CD4-positive, alpha-beta T cell treated with Interleukin-4 for 1 hour (primary cell): ENCODE measurements at places on chromosomes 11 and 22.

DNA sequence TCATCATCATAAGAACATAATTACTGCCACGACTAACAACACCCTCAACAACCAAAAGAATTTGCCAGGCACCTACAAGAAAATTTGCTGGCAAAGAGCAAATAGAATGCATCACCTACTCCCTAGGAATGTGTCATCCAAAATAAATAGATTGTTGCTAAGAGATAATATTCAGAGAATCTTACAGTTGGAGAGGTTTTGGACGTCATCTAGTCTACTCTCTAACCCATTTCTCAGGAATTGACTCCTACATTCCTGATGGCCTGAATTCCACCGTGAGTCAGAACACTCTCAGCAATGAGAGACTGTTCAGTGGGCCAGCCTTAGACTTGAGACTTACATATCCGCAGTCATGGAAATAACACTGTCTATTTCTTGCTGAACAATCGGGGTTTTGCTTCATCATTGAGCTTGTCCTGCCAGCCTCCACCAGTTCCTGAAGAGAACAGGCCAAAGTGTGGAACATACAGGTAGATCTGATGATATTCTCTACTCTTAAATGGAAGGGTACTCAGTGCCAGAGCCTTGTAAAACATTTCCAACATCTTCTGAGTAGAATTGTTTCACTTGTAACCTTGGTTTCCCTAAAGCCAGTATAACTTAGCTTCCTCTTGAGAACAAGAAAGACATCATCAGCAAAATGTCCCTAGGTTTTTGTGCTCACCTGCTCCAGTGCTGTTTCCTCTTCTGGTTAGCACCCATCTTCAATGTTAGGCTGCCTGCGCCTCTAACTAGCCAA, 8.3 kb downstream of the KIRREL3 start:
- DNase-seq: no peak

DNA sequence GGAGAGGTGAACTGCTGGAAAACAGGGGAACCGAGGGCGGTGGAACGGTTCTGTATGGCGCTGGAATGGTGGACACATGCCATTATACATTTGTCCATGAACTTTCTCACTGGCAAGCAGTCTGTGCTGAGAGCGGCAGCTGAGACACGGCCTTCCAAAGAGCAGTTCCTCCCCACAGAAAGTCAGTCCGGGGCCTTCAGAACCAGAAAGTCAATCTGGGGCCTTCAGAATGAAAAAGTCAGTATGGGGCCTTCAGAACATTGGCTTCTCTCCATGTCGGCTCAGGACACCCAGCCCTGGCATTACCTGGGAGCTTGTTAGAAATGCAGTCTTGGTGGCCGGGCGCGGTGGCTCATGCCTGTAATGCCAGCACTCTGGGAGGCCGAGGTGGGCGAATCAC, 8.8 kb downstream of the TXN2 start:
- no peak for DNase-seq

DNA sequence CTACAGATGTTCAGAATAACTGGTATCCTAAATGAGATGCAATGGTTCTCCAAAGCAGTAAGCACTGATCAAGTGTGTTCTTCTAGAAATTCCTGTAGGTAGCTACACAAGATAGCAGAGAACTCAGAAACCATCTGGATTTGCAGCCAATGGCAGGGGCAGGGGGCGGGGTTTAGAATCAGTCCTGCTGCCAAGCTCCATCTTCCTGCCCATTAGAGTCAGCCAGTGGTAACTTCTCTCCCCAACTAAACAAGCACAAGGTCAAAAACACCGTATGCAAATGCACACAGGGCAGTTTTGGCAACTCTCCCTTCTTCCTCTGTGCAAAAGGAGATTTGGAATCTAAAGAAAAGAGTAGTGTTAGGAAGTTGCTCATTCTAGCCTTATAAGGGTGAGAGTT, 237.5 kb upstream of the CCDC90B start:
- DNase-seq: no peak

DNA sequence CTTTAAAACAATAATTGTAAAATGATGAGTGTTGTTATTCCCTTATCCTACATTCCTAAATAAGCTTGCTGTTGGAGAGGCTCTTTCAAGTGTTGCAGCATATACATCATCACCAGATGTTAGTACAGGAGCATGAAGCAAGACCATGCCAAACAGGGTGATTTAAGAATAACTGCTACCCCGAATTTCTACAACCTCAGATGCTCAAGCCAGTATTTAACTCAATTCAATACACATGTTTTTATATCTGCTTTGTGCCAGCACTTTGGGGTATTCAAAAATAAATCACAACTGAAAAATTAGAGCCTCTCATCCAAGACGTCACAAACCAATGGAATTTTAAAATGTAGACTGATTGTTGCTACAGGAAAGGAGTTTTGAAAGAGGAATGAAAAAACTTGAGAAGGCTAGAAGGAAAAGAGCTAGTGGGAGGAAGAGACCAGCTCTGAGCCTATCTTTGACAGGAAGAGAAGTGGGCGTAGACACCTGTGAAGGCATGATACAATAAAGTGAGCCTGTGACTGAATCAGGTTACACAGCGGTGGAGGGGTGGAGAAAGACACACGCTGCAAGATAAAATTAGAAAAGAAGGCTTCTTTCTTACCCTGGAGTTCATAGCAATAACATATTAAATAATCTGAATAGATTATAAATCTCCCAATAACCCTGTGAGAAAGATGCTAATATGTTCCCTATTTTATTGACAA, 95.8 kb downstream of the DLG2 start:
- DNase-seq: no peak

DNA sequence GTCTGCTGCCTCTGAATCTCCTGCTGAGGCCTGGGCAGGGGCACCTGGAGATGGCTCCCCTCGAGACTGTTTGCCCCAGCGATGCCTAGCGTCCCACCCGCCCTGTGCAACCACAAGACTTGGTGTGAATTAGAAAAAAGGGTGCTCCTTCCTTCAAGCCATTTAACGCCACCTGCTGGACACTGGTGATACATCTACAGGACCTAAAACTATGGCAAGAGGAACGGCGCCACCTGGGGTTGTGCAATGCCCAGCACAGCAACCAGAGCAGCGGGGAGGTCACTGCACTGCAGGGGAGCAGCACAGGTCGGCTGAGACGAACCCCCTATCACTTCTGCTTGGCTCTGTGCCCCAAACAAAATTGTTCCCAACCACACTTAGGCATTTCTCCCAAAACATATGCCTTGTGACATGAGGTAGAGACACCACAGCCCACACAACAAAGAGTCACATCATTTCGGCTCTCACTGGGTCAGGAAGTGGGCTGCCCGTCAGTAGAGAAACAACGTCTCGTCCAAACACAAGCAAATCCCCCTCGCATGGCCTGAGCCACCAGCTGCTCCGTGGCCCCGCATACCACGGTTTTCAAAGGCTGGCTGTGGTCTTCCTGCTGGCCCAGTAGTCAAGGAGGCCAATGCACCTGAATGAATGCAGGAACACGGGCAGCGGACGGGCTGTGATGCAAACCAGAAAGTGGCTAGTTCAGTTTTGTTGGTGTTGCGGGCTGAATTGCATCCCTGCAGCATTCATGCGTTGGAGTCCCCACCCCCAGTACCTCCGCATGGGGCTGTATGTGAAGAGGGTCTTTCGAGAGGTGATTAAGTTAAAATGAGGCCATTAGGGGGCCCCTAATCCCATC, 171.9 kb downstream of the SHANK2 start:
- DNase-seq: peak; percentile 26

DNA sequence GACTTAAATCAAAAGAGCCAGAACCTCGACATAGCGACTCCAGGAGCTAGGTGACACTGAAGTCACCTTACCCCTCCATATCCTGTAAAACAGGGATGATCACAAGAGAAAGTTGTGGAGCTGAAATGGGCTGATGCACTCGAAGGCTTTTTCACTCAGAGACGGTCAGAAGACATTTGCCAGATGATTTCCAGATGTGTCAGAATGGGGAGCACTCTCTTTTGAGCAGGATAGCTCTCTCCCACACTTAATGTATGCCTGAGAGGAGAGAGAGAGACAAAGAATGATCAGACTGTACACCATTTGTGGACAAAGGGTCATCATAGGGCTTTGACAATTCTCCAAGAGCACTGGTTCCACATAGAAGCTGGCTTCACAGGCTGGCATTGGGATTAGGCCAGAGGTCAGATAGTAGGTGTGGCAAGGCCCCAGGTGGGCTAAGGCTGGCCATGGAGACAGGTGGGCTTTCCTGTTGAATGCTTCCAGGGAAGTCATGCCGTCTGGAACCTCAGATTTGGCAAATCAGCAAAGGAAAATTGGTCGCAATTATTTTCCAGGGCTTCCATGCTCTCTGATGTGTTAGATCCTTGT, 42.3 kb upstream of the ETS1 start:
- DNase-seq: no peak

GRCh38 chr11:76307396-76307795, 73.5 kb downstream of the THAP12 start:
- DNase-seq: no peak

GRCh38 chr11:86720546-86720945, 48.1 kb upstream of the ME3 start:
- no peak for DNase-seq

- DNase-seq: no peak
Measured at GRCh38 chr11:60097189-60097588, 8.7 kb downstream of the MS4A2 start.

DNA sequence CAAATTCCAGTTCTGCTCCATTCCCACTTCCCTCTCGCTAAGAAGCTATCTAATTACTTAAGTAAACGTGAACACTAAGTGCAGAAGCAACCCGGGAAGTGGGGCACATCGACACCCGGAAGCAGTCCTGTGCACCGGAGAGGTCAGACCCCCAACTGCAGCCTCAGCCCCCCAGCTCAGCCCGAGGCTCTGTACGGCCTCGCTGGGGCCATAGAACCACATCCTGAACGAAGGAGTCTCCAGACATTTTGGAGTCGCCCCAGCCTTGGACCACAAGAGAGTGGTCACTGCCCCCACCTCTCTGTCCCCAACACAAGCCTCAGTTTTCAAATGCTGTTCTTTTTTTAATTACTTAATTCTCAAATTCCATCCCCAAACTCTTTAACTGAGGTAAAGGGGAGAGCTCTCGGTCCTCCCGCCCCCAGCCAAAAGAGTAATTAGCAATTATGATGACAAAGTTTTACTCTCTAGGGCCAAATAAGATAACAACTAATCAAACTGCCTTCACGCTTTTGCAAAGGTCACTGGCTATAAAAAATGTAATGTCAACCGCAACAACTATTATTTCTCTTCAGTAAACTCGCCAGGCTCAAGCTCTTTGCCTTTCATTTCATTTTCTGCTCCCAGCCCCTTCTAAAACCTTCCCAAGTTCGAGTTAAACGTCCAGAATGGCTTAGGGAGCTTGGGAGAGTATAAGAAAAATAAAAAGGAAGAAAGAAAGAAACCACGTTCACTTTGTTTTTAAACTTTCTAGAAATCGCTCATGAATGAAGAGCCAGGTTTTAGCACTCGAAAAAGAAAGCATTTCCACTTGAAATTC, 2.2 kb downstream of the PAX6 start:
- no peak for DNase-seq
